Activated T-cell treated with anti-CD3 and anti-CD28 coated beads for 48 hours (primary cell): ENCODE measurements at places on chromosomes 7 and 10.

GRCh38 chr10:33791272-33791660 is 456.8 kb upstream of the NRP1 start:
- DNase-seq = no peak

DNA sequence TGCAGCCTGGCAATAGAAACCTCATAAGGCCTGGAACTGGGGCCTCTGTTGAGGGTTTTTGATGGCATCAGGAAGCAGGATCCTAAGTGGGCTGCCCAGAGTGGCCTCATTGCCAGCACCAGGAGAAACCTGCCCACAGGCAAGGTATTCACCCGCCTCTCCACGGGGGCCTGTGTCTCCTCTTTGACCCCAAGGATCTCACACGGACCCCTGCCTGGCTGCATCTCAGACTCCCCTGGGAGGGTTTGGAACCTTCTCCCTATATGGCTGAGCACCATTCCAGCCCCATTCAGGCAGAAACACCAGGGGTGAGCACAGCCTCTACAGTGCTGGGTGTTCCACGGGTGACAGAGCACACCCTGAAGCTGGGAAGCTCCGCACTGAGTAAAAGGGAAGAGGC is 14.6 kb upstream of the C10orf71 start:
- no peak for DNase-seq

- DNase-seq = no peak
Measured at GRCh38 chr10:122475100-122475499, 13.7 kb downstream of the HTRA1 start.

GRCh38 chr7:1189986-1190772 is 30.2 kb upstream of the ZFAND2A start:
- no peak for DNase-seq

- no peak for DNase-seq
Measured at GRCh38 chr10:91592266-91592975, 40.5 kb downstream of the PPP1R3C start.

DNA sequence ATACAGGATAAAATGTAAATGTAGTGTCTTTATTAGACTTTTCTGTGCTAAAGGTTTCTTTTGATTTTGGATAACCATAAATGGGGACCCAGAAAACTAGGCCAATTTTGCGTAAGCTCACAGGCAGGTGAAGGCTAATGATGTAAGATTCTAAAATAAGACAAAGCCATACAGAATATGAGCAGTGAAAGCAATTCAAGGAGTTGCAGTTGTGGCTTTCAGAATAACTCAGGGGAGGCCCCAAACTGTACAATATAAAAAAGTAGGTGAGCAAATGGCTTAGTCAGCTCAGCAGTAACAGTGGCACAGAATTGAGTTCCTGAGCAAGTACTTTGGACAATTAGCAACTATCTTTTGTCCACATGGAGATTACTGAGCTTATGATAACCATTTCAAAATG is 81.7 kb upstream of the NRP1 start:
- DNase-seq = no peak

DNA sequence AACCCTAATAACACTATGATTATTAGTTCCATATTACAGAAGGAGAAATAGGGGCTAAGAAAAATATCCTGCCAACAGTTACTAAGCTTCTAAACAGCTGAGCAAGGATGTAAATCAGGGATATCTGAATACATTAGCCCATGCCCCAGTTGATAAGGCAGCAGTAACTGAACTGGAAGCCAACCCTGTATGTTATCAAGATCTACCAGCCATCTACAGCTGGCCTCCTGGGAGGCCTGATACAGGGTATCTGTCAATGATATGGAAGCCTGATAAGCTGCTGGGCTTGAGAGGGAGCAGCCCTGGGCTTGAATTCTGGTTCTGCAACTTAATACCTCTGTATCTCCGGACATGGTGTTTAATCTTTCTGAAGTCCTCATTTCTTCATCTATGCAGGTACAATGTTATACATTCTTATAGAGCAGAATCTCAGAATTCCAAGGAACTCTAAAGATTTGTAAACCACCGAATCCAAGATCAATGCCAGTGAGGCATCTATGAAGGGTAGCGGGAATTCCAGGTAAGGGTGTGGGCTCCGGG is 37.9 kb upstream of the AFAP1L2 start:
- no peak for DNase-seq

GRCh38 chr7:36227223-36227622 is 74.2 kb downstream of the EEPD1 start:
- no peak for DNase-seq

GRCh38 chr10:76086761-76087639 is 655.6 kb downstream of the LRMDA start:
- DNase-seq = no peak

DNA sequence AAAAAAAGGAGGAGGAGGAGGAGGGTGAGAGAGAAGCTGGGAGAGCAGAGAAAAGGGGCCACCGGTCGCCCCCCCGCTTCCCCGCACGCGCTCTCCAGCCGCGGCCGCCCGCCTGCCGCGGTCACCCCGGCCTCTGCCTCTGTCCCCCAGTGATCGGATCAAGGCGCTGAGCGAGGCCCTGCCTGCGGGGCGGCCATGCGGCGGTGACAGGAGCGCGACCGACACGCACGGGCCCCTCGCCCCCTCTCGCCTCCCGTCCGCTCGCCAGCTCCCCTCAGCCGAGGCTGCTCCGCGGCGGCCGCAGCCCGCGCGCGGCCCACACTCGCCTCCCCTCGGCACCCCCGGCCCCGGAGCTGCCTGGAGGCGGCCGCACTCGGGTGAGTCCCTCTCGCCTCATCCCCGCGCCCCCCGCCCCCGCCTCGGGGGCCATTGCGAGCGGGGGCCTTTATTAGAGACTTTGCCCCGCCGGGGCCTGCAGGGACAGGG is at the start of gene GTF2I:
Gene GTF2I (plus strand): TSS at position 27 of the 486 bp plus-strand sequence. CDS start 31,411 bp downstream, outside the sequence.
- no peak for DNase-seq

GRCh38 chr10:131762789-131763696 is 137.8 kb upstream of the PPP2R2D start:
- DNase-seq = no peak

DNA sequence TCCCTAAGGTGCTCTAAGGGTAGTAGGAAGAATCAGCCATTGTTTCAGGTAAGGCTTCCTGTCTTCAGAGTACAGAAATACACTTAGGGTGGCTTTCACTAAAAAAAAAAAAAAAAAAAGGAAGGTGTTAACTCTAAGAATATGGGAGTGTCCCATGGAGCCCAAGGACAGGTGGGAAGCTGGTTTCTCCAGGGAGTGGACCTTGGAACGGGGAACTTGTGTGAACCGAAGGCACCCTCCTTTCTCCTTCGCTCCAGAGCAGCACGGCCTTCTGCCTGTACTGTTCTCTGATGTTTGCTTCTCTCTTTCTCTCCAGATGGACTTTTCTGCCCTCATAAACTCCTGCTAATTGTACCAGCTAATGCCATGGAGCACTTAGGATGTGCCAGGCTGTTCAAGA is 6.2 kb downstream of the OPALIN start:
- no peak for DNase-seq

DNA sequence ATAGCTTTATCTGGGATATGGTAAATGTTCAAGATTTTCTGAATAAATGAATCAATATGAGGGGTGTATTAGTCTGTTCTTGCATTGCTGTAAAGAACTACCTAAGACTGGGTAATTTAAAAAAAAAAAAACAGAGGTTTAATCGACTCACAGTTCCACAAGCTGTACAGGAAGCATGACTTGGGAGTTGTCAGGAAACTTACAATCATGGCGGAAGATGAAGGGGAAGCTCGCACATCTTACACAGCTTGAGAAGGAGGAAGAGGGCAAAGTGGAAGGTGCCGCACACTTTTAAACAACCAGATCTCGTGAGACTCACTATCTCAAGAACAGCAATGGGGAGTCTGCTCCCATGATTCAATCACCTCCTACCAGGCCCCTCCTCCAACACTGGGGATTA is 32.5 kb upstream of the OTUD1 start:
- DNase-seq = no peak

- DNase-seq = no peak
Measured at GRCh38 chr10:71604324-71605018, 115.1 kb downstream of the C10orf105 start.

DNA sequence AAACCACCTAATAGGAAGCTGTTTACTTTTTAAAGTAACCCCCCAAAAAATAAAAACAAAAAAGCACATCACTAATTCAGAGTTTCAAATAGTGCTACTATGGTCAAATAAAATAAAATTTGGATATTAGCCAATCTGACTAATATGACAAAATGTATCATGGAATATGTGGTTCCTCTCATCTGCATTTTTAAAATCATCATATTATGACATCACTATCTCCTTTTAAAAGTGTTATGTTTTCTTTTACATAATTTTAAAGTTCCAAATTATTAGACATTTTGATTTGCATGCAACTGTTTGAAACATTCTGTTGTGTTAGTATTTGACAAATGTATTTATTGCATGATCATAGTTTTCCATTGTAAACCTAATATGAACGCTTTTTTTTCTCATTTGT is 110.4 kb downstream of the AASS start:
- no peak for DNase-seq

GRCh38 chr10:43843321-43844101 is 194.8 kb upstream of the ZNF32 start:
- DNase-seq = no peak

GRCh38 chr10:98167191-98167590 is 32.7 kb downstream of the R3HCC1L start:
- DNase-seq = no peak

DNA sequence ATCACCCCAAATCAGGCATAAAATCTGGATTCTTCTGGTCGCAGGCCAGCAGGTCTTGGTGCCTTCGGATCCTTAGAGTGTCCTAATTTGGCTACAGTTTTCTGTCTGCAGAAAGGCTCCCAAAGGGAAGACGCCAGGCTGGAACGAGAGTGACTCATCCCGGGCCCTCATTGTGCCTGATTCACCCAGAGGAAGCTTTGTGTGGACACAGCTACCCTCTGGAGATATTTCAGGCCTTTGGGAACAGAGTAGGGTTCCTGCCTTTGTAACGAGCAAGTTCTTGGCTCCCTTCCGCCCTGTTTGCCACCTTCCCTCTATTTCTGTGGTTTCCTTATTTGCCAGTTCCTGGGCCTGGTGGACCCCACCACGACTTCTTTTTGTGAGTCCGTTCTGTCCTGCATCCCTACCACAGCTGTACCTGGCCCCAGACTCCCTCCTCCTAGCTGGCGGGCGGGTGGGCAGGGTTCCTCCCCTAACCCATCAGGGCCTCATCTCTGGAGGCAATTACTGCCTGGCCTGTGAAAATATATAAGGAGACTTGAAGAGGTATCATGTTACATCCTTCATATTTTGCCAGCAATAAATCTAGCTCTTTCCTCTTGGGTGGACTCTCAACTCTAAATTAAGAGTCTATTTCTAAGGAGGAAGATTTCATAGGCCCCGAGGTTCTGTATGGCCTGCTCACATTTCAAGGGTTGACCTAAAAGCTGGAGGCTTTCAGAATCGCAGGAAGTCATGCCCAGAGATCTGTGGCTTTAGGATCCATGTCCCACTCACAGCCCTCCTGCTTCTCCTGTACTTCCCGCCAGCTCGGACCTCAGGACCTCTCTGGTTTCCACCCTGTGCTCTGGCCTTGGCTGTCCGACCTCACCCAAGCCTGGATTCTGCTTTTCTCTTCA is 219.2 kb upstream of the ZNF32 start:
- DNase-seq = no peak
